M059J (cell line): ENCODE measurements at places on chromosomes 11 and 22. TPM values are rescaled to one million over a fixed set of nuclear protein-coding genes. Genes with fewer than 3 reads are reported as not detected.

Gene KCTD21
- total RNA-seq, result 3.3 and 7.7 TPM in 2 replicates

Gene ROBO4
- 0.20 and 0.99 TPM in 2 replicates for total RNA-seq

Gene OSM
- total RNA-seq, result not detected in 2 replicates

Gene STX3
- total RNA-seq, result 35.1 and 52.7 TPM in 2 replicates

Gene SAA4
- not detected in 2 replicates for total RNA-seq

Gene CDON
- total RNA-seq, result 8.1 and 24.2 TPM in 2 replicates

Gene IL18
- 0.64 and 1.3 TPM in 2 replicates for total RNA-seq

Gene CARNS1
- total RNA-seq, result 0.22 TPM in 1 of 2 replicates, not detected in the other

Gene MGAT3
- not detected in 2 replicates for total RNA-seq

Gene MYRF
- 4.3 and 5.0 TPM in 2 replicates for total RNA-seq

Gene BLID
- total RNA-seq, result 0.39 and 0.74 TPM in 2 replicates

Gene DDI1
- not detected in 2 replicates for total RNA-seq

Gene SOX10
- total RNA-seq, result not detected in 2 replicates

Gene BIK
- 0.86 and 1.1 TPM in 2 replicates for total RNA-seq

Gene SLC22A6
- not detected in 2 replicates for total RNA-seq

Gene TMEM179B
- 82.1 and 138 TPM in 2 replicates for total RNA-seq

Gene CHEK1
- 42.9 and 46.3 TPM in 2 replicates for total RNA-seq

Gene SERPING1
- total RNA-seq, result 13.0 and 17.0 TPM in 2 replicates

Gene POTEH
- total RNA-seq, result not detected in 2 replicates

Gene DRG1
- 60.6 and 99.0 TPM in 2 replicates for total RNA-seq

Gene HBB
- not detected in 2 replicates for total RNA-seq

Gene LYVE1
- total RNA-seq, result 0.15 TPM in 1 of 2 replicates, not detected in the other

Gene RTN4RL2
- 0.34 and 0.96 TPM in 2 replicates for total RNA-seq

Gene MAPK11
- 1.7 and 1.9 TPM in 2 replicates for total RNA-seq
